CD4-positive, alpha-beta T cell treated with Interleukin-10 for 1 hour (primary cell): ENCODE measurements at places on chromosomes 11 and 22.
A peak's percentile ranks its signal among the peaks of the same experiment; 100 is the strongest.

DNA sequence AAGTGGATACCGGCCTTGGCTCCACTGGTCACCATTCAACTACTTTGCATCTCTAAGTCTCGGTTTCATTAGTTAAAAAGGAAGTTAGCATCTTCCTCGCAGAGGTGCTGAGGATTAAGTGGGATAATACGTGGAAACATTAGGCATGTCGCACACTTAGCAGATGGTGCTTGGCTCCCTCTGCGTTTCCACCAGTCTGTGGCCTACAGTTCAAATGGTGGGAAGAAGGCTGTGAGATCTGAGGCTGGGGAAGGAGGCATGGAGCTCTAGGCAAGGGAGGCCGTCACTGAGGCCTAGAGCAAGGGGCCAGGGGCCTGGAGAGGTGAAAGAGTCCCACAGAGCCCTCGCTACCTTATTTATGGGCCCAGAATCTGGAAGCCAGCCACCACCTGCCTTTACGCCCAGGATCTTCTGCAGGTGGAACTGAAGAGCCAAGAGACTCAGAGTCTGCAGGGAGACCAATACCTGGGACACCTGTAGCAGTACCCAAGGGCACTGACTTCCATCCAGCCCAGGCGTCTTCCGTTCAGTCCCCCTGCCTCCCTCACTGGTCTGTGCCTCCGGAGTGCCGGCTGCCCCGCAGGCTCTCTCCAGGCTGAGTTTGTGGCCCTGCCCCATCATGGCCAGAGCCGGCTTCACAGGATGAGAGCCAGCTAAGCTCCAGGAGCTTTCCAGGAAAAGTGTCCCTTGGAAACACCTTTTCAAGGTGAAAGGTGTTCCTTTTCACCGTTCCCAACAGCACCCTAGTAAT is 66.1 kb upstream of the A4GALT start:
- DNase-seq: no peak

DNA sequence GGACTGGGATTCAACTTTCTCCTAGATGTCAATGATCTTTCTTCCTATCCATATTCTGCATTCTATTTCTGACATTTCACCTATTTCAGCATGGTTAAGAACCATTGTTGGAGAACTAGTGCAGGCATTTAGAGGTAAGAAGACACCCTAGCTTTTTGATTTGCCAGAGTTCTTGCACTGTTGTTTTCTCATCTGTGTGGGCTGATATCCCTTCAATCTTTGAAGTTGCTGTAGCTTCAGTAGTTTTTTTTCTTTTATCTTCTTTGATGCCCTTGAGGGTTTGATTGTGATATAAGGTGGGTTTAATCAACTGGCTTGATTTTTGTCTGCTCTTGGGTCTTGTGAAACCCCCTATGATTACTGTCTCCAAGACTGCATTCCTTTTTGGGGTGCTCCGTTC is 502.1 kb downstream of the ETS1 start:
- peak; percentile 6 for DNase-seq

DNA sequence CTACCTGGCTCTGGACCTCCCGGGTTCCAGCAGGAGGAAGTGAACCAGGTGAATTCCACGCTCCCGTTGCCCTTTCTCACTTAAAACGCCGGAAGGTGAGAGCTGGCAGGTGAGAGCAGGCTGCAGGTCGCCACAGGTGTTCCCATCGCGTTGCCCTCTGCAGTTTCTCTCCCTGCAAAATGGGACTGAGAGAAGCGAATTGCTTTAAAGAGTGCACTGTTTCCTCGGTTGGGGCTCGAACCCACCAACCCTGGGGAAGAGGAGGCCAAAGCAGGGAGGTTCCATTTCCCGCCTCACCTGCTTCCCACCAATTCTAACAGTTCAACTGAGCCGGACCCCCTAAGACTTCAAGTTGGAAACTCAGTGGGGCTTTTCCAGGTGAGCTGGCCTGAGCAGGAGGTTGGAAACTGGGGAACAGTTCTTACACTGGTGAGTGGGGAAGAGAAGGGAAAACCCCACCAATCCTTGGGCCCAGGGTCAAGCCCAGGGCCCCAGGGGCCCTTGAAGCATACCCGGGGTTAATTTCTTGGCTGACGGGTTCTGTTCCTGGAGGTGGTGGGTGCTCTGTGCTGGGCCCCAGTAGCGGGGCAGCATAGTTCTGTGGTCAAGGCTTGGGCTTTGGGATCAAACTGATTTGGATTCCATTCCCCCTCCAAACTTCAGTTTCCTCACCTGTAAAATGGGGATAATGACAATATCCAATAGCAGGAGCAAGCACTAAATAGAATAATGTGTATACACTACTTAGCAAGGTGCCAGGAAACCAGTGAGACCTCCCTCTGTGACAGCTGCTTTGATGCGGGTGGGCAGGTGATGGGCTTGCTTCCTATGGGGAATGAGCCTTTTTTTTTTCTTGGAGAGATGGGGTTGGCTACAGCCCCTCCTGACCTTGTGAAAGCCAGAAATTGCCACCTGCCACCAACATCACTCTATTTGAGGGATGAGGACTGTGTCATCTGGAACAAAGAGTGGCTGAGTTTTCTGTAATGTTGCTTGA is 788 bp downstream of the CD82 start:
- peak; percentile 25 for DNase-seq

DNA sequence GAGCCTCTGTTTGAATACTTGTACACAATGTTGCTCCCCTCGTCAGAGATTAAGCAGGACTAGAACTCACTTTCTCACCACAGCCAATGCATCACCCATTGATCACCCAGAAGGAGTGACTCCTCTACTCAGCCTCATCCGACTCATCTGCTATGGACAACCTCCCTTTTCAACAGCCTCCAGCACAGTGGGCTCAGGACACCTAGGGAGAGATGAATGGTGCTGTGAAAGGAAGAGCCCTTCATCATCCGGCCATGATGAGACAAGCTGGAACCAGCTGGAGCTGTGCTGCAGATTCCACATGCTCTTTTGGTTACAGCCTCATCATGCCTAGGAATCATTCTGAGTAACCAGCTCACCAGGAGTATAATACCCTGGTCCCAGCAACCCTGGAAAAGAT is 15.5 kb downstream of the C11orf91 start:
- DNase-seq: no peak

DNA sequence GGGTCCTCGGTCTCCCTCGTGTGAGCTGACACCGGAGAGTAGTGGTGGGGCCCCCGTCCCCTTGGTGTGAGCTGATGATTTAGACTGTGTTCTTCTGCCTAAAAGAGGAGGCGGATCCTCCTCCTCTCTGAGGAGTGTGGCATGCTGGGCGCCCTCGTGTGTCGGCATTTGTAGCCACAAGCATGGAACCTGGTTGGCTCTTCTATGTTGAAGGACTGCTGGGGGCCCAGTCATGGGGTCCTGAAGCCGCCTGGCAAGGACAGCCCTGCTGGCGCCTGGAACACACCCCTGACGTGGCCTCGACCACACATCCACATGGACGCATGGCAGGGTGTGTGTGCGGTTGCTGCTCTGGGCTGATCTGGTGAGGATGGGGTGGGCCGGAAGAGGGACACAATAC is 50.2 kb downstream of the AP2A2 start:
- DNase-seq: peak; percentile 19

DNA sequence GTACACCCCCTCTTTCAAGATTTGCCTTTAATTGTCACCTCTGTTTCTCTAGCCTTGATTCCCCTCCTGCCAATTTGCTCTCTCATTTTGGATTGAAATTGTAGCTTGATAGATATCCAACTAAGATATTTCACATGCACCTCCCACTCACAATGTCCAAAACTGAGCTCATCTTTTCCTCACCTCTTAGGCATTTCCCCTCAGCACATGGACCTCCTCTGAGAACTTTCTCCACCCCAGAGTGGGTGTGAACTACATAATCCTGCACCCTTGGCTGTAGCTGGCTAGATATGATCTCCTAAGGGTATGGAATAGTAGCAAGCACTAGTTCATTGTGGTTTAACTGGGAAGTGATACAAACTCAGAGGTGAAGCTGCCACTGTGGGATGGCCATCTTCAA is 91.5 kb upstream of the SESN3 start:
- DNase-seq: no peak

- no peak for DNase-seq
Observed at GRCh38 chr11:9489080-9489765, 28.4 kb downstream of the ZNF143 start.

GRCh38 chr11:35235498-35235897 is 96.5 kb downstream of the CD44 start:
- no peak for DNase-seq

DNA sequence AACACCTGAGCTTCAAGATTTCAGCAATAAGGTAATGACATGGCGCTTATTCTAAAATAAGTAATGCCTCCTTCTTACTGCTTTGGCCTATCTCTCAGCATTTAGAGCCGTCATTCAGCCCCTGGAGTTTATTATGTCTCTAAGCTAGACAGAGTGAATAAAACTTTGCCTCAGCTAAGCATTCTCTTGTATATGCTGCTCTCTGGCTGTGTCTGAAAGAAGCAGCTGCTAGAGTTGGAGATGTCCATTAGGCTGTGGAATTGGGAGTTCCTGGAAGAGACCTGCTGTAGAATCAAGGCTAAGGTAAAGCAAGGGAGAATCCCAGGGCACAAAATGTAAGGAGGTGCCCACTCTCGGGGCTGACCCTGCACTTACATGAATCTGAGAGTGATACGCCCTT is 35.5 kb upstream of the TTC12 start:
- no peak for DNase-seq

DNA sequence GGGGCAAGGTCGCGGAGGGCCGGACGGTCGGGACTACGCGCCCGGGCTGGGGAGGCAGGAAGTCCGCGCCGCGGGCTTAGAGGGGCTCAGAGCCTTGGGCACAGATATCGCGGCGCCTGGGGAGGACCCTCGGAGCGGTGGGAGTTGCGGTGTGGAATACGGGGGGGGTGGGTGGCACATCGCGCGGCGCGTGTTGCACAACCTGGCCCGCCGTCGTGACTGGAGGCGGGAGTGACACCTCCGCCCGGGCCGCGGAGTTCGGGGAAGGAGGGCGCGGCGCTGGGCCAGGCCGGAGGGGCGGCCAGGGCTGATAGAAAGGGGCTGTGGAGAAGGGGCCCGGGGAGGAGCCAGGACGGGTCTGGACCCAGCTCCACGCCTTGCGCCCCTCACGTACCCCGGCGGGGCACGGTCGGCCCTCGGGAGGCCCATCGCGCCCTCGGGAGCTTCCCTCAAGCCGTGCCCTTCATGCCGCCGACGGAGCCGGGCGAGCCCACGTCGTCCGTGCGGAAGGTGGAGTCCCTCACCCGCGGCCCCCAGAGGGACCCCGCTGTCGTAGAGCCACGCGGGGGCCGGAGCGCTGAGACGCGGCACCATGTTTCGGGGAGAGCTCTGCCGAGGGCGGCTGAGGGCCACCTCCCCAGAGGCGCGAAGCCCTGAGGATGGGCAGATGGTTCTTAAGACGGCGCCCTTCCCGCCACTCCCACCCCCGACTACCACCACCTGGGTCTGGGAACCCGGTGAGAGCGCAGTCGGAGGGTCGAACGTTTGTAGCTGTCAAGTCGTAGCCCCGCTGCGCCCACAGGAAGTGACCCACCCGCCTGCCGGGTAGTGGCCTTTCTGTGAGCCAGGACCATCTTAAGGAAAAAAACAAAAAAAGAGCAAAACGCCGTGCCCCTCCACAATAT is 729 bp downstream of the IL17RA start:
- DNase-seq: no peak

DNA sequence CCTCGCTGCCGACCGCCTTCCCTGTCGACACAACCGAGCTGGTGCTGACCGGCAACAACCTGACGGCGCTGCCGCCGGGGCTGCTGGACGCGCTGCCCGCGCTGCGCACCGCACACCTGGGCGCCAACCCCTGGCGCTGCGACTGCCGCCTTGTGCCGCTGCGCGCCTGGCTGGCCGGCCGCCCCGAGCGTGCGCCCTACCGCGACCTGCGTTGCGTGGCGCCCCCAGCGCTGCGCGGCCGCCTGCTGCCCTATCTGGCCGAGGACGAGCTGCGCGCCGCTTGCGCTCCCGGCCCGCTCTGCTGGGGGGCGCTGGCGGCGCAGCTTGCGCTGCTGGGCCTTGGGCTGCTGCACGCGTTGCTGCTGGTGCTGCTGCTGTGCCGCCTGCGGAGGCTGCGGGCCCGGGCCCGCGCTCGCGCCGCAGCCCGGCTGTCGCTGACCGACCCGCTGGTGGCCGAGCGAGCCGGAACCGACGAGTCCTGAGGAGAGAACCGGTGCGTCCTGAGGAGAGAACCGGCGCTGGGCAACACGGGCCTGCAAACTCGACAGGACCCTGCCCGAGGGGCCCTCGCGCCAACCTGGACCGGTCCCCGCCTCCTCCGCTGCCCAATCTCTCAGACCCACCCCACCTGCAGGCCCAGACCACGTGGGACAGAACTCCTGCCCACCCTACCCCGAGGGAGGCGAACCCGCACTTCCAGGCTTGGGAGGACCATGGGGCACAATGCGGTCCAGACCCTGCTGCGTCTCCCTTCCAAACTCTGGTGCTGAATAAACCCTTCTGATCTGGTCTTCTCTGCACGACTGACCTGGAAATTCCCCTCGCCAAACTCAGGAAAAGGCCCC is 866 bp downstream of the GP1BB start:
- DNase-seq: no peak

DNA sequence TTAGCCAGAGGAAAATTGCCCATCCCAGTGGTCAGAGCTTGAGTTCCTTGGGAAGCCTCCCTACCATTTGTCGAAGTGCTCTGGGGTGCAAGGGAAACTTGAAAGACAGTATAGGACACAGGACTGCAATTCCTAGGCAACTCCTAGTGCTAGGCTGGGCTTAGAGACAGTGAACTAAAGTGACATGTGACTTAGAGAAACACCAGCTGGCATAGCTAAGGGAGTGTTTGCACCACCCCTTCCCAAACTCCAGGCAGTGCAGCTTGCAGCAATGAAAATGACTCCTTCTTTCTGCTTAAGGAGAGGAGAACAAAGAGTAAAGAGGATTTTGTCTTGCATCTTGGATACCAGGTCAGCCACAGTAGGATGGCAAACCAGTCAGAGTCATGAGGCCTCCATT is 388.0 kb downstream of the DYNC2H1 start:
- no peak for DNase-seq

DNA sequence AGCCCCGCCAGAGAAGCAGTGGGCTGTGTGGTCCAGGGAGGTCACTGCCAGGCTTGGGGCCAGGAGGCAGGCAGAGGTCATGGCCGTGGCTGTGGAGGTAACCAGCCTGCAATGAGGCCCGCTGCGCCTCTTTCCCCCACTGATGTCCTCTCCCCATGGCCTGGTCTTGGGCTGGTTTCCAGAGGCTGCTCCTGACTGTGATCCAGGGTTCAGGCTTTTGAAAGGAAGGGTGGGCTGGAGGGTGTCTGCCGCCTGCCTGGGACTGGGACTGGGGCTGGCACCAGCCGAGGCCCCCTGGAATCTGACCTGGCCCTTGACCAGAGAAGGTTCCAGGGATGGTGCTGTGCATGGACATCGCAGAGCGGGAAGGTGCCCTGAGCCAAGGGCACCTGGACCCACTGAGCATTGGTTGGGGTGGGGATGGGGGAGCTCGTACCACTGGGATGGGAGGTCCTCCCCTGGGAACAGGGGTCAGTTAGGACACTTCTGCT is 59.6 kb upstream of the THY1 start:
- no peak for DNase-seq

GRCh38 chr11:123562158-123562557 is 92.3 kb downstream of the SCN3B start:
- no peak for DNase-seq
